ELF-1 (cell line): ENCODE measurements at places on chromosomes 13 and 19.

GRCh38 chr19:48102870-48103751, 7.5 kb downstream of the PLA2G4C start:
- DNase-seq: peak; percentile 81

- DNase-seq: peak; percentile 84
Observed at GRCh38 chr19:38210458-38210987, 13.5 kb downstream of the DPF1 start.

- DNase-seq: peak; percentile 21
Observed at GRCh38 chr13:23960566-23961156, 63.4 kb upstream of the C1QTNF9B start.

DNA sequence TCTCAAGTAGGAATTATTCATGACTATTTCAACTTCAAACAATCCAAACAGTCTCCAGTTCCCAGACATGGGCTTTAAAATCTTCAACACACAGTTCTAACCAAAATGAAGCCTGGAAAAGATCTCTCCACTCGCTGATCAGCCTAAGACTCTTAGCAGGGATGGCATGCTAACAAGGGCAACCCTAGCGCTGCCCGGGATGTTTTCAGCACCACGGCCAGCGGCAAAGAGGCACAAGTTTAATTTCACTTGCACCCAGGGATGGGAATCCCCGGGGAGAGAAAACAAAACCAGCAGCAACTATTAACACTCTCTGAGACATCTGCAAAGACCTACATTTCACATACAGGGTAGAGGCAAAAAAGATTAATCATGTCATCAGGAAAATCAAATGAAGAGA, 43.0 kb downstream of the CACNA1A start:
- DNase-seq: peak; percentile 8

GRCh38 chr13:44257796-44258195, 115.8 kb upstream of the SERP2 start:
- DNase-seq: no peak

DNA sequence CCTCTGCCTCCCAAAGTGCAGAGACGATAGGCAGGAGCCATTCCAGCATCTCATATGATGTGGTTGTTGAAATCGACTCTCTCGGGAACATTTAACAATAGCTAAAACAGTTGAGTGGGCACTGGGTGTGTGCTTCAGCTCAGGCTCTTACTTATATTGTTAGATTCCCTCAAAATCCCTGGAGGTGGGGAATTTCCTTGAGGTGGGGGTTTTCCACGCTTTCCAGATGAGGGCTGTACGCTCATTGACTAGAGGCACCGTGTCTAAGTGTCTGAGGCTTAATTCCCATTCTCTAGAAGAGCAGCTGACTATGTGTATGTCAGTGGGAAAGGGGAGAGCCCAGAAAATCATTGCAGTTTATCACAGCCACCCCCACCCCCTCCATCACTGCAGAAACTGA, 10.8 kb upstream of the GRAMD1A start:
- no peak for DNase-seq
